Peyer's patch (tissue), 4 donors: ENCODE measurements at places on chromosomes 16 and 17.
A peak's percentile ranks its signal among the peaks of the same experiment; 100 is the strongest.

DNA sequence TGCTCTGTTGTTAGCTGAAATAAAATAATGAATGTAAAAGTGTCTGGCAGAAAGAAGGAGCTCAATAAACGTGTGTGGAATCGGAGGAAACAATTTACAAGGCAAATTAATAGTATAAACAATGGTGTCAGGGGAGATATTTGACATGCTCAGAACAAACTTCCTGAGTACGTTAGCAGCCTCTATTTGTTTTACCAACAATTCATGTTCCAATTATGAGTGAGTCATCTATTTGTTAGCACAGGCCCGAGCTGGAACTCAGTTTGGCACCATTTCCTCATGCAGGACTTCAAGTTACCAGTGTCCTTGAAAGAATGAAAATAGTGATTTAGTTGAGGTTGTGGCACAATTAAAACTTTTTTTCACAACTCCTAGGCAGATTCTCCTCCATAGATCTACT is 9.1 kb downstream of the ASIC2 start:
- H3K27ac ChIP-seq, result no peak overlapping the region
- peaks cover 14% of the 10 kb centered on the region for H3K4me1 ChIP-seq
- DNase-seq, result no peak
- no peaks in the 10 kb centered on the region for H3K27me3 ChIP-seq

DNA sequence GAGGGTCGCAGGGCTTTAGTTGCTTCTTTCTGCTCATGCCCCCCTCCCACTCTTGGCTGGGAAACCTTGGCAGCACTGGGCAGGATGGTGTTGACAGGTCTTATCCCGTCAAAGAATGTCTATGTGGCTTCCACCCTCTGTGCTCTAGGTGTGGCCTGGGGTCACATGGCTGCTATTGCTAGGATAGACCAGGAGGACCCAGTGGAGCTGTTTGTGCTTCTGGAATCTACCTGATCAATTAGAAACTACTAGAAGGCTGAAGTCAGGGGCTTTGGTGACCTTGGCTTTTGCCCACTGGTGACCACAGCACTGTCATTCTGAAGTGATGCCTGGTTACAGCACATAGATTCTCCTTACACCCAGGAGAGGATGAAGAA is 105.8 kb downstream of the CMIP start:
- H3K36me3 ChIP-seq, result no peaks in the 10 kb centered on the region
- no peaks in the 10 kb centered on the region for H3K27me3 ChIP-seq
- DNase-seq, result no peak
- H3K4me3 ChIP-seq, result no peak overlapping the region
- H3K27ac ChIP-seq, result no peak overlapping the region

DNA sequence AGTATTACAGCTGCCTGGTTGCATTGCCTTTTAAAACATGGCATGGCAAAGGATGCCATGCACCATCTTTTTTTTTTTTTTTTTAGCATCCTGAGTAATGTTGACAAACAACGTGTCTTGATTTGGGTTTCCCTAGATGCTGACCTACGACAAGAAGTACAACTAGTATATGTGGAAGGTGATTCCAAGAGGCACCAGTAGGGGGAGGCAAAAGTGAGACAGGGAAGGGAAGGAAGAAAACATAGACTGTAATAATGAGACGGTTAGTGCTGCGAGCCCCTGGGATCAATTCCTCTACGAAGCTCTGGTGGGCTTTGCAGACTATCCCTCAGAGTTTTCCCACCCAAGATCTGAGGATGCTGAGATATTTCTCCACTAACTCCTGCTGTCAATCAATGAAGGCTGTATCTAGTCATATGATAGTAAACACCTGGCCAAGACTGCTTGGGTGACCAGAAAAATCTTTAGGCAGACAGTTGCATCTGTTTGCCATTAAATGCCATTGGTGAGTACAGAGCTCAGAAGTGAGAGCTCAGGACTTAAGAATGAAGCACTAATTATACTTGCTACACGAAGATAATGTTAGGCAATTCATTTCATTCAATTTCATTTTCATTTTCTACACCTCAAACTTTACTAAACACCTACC is 458.6 kb upstream of the GOT2 start:
- H3K4me1 ChIP-seq, result no peaks in the 10 kb centered on the region
- H3K4me3 ChIP-seq, result no peak overlapping the region

DNA sequence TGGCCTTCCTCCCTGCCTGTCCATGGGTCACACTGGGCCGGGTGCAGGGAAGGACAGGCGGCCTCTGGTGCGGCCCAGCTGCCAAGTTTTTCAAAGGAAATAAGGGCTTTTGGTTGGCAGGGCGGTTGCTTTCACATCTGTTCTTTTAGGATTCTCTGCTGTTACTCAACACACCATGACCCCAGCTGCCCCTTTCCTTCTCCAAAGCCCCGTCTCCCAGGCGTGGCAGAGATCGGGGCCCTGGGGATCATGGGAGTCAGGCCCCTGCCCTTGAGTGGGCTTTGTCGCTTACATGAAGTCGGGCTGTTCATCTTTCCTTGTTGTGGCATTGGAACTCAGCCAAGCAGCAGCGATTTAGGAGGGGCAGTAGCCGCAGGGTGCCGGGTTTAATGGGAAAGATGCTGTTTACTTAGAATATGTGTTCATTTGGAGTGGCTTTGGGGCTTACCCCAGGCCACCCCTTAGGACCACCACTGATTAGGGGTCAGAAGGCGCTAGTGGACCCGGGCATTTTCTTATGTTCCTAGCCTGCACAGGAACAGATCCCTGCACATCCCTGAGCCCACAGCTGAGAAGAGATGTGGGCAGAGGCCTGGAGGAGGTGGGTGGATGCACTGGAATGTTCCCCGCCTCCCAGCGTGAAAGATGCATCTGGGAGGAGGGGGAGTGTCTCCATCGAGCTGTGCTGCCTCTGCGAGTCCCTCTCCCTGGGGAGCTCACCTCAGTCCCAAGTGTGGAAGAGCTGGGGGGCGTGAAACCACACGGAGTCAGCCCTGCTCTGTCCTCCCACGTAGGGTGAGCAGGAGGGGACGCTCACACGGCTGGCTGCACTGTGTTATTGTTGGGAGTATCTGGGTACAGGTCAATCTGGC is 6.8 kb upstream of the ADCY7 start:
- peak; percentile 15 for DNase-seq
- no peak overlapping the region for H3K27ac ChIP-seq
- H3K36me3 ChIP-seq, result no peaks in the 10 kb centered on the region

- H3K4me3 ChIP-seq, result no peak overlapping the region
- DNase-seq, result peak; percentile 79
- H3K27ac ChIP-seq, result no peak overlapping the region
- H3K27me3 ChIP-seq, result no peaks in the 10 kb centered on the region
- no peaks in the 10 kb centered on the region for H3K4me1 ChIP-seq
Observed at GRCh38 chr17:76547183-76547641, 7.4 kb downstream of the PRCD start.

DNA sequence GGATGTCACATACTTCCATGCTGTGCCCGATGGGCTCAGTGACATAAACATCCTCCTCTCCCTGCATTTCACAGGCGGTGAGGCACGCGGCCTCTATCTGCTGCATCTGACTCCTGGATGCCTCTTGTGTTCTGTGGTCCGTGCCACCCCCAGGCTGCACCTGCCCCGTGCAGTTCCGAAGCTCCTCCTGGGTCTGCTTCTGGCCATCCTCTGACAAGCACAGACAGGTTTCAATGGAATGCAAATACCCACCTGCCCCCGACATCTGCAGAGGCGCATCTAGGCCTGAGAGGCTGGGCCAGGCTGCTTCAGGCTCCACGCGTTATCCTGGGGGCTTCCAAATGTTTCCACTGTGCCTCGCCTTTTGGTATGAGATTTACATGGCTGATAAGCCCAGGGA is 46.3 kb upstream of the DNAH17 start:
- no peak overlapping the region for H3K4me3 ChIP-seq
- no peaks in the 10 kb centered on the region for H3K36me3 ChIP-seq
- H3K27ac ChIP-seq, result no peak overlapping the region
- no peak for DNase-seq
- no peaks in the 10 kb centered on the region for H3K4me1 ChIP-seq
- no peaks in the 10 kb centered on the region for H3K27me3 ChIP-seq

DNA sequence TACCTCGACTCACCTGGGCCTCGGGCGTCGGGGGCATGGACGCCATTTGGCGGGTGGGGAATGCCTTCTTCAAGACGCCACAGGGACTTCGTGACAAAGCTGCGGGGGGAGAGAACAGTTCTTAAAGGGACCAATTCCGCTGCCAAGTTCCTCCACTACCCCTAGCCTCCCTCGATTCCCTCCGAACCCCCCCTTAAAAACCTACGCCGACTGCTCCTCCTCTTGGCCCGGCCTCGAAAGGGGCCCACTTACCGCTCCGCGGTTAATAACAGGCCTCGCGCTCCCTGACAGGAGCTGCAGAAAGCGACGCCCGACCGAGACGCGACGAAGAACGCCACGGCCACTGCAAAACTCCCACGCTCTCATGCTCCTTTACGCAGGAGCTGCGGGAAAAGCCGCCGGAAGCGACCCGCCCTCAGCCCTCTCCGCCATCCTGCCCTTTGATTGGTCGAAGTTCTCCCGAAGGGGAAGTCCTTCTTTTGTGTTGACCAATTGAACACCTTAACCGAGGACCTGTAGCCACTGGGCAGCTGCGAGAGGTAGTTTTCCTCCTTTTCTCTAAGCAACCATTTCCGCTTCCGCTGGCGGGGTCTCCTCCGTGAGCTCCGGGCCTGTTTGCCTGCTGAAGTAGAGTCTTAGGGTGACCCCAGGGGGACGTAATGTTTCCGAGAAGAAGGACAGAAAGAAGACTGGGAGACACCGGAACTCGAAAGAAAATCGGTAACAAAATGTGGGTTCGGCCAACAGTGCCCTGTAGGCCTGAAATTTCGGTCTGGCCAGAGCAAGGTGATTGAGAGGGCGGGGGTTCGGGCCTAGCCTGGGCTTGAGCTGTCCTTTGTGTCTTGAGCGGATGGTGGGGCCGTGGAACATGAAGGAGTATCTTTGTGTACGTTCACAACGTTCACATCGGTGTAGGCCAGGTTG is at the start of the genes NAA60 and ZNF597:
Gene NAA60 (plus strand): TSS at position 573 of the 924 bp plus-strand sequence. CDS start 32,548 bp downstream, outside the sequence.
Gene ZNF597 (minus strand): TSS at position 397 of the 924 bp plus-strand sequence. CDS start 351 bp downstream, at position 46.
- peak within 1 kb of the TSS; percentile 79 for H3K27ac ChIP-seq
- H3K4me1 ChIP-seq, result no peaks in the 10 kb centered on the region
- H3K4me3 ChIP-seq, result peak within 1 kb of the TSS; percentile 73
- H3K27me3 ChIP-seq, result no peaks in the 10 kb centered on the region
- peak; percentile 92 for DNase-seq

GRCh38 chr17:43754947-43755346 is 3.6 kb downstream of the SOST start:
- no peaks in the 10 kb centered on the region for H3K27me3 ChIP-seq
- H3K36me3 ChIP-seq, result no peaks in the 10 kb centered on the region
- H3K4me3 ChIP-seq, result no peak overlapping the region
- no peak for DNase-seq
- H3K4me1 ChIP-seq, result peaks cover 5% of the 10 kb centered on the region
- H3K27ac ChIP-seq, result no peak overlapping the region

DNA sequence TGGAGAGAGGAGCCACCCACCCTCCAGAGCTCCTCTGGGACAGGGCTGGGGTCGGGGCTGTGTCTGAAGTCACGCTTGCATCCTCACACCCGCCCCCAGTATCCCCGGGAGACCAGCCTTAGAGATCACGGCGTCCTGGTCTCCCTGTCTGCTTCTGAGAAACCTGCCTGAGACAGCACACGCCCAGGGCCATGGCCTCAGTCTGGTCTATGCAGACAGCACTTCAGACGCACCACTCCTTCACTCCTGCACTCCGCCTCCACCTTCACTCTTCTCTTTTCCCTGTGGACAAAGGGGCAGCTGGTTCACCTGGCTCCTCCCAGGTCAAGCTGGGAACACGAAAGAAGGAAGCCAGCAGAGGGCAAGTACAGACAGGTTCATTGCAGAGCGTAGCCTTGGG is 248.0 kb upstream of the GSE1 start:
- DNase-seq, result no peak
- H3K36me3 ChIP-seq, result no peaks in the 10 kb centered on the region
- no peaks in the 10 kb centered on the region for H3K27me3 ChIP-seq
- H3K4me1 ChIP-seq, result no peaks in the 10 kb centered on the region
- no peak overlapping the region for H3K4me3 ChIP-seq

DNA sequence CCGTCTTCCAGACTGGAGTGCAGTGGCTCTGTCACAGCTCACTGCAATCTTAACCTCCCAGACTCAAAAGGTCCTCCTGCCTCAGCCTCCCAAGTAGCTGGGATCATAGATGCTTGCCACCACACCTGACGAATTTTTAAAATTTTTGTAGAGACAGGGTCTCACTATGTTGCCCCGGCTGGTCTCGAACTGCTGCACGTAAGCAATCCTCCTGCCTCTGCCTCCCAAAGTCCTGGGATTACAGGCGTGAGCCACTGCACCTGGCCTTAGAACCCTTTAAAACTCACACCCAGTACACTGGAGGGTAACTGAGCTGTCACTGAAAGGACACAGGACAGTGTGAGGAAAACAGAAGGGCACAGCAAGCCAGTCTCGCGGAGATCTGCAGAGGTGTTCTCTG is 97.6 kb upstream of the NOL11 start:
- H3K27ac ChIP-seq, result no peak overlapping the region
- no peaks in the 10 kb centered on the region for H3K27me3 ChIP-seq
- no peak for DNase-seq
- H3K36me3 ChIP-seq, result no peaks in the 10 kb centered on the region

DNA sequence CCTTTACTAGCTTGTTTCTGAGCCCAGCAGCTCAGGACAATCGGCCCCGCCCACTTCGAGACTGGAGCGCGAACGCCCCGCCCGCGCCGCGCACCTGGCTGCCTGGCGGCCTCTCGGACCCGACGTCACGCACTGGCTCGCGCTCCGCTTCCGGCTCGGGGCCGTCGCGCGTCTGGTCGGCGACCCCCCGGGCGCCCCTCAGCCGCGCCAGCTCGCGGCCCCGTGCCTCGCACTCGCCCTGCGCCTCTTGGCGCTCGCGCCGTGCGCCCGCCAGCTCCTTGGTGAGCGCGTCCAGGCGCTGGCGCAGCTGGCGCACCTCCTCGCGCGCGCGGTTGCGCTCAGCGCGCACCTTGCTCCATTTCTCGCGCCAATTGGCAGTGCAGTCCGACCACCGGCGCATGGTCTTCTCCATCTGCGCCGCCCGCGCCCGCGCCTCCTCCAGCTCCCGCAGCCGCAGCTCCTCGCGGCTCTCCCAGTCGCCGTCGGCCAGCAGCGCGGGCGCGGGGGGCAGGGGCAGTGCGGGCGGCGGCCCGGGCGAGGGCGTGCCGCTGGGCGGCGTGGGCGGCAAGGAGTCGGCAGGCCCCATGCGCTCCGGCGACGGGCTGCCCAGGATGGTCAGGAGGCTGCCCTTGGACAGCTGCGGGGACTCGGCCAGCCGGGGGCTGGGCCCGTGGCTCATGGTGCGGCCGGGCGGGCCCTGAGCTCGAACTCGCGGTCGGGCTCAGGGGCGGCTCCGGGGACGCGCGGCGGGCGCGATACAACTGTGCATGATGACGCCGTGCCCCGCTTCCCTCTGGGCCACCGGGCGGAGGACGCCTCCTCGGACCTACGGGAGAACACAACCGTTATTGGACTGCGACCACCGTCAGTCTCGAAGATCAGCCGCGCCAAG is 7.6 kb downstream of the CCDC102A start:
- no peaks in the 10 kb centered on the region for H3K27me3 ChIP-seq
- DNase-seq, result peak; percentile 85
- peak overlapping the region; percentile 21 for H3K4me3 ChIP-seq
- peak overlapping the region; percentile 2 for H3K27ac ChIP-seq

DNA sequence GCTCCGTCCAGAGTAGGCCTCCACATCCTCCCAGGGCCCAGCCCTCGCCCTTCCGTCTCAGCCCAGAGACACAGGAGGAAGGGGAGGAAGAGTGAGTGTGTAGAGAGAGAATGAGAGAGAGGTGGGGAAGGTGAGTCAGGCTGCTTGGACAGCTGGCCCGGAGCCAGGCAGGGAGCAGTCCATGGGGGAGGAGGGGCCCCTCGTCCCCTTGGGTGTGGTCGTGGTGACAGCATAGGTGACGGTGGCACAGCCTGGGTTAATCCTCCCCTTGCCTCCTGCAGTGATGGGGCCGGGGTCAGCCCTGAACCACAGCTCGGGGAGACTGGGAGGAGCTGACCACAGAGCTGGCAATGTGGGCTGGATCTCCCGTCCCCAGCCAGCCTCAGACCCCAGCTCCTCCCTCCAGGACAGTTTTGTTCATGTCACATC is 36.5 kb downstream of the FA2H start:
- H3K27ac ChIP-seq, result no peak overlapping the region
- peaks cover 13% of the 10 kb centered on the region for H3K4me1 ChIP-seq
- peak; percentile 77 for DNase-seq
